ENCODE measurements at places on chromosomes 2 and 18.

GRCh38 chr2:61792355-61792890 is 61.4 kb downstream of the FAM161A start:
- DNase-seq: no peak

DNA sequence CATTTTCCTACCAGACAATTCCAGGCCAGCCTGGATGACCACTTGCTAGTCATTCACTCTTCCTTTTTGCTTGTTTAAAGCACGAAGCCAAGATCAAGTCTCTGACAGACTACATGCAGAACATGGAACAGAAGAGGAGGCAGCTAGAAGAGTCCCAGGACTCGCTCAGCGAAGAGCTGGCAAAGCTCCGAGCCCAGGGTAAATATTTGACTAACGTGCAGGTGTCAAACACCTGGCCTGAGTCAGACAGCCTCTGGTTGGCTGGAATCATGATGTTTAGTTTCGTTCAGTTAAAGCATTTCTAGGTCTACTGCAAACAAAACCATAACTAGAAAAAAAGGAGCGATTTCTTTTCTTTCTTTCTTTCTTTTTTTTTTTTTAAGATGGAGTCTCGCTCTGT is 44.2 kb upstream of the LYPD6B start:
- DNase-seq: no peak

DNA sequence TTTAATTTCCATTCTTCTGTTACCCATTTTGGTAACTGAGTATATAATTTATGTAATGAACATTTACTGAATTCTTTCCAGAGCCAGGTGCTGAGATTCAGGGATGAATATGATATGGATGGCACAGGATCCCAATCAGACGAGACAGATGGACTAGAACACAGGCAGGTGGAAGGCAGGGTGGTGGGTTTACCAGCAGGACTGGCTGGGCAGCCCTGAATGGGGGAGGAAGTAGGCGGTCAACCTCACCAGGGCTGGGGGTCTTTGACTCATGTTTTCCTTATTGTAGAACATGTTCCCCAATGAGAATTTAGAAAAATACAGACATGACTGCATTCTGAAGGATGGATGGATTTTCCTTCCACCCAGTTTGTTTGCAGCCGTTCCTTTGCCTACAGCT is 80.3 kb downstream of the CIB4 start:
- no peak for DNase-seq

GRCh38 chr18:42925036-42925435 is 190.4 kb downstream of the RIT2 start:
- no peak for DNase-seq

- DNase-seq: no peak
Observed at GRCh38 chr2:104673225-104673624, 180.7 kb upstream of the POU3F3 start.

- no peak for DNase-seq
Observed at GRCh38 chr2:54981385-54981784, 68.9 kb downstream of the RTN4 start.

GRCh38 chr2:171147081-171147480 is 13.6 kb downstream of the TLK1 start:
- no peak for DNase-seq

GRCh38 chr18:70643812-70644211 is 355.0 kb downstream of the SOCS6 start:
- no peak for DNase-seq

GRCh38 chr18:36185901-36186460 is 1.3 kb upstream of the MOCOS start:
- no peak for DNase-seq

GRCh38 chr18:74381621-74382295 is 66.1 kb downstream of the C18orf63 start:
- DNase-seq: no peak

DNA sequence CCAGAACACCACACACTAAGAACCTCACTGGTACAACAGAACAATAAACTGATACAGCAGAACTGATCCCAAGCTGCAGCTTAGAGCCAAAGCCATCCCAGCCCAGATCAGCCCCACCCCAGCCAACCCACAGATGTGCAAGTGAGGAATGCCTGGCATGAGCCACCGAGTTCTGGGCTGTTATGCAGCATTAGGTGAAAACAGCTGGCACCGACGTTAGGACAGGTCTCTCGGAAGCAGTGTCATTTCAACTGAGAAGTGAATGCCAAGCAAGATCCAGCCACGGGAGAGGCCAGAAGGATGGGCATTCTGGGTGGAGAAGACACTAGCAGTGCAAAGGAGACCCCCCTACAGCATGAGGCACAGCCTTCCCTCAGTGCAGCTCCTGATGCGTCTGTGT is 38.9 kb downstream of the ADCY3 start:
- DNase-seq: no peak

DNA sequence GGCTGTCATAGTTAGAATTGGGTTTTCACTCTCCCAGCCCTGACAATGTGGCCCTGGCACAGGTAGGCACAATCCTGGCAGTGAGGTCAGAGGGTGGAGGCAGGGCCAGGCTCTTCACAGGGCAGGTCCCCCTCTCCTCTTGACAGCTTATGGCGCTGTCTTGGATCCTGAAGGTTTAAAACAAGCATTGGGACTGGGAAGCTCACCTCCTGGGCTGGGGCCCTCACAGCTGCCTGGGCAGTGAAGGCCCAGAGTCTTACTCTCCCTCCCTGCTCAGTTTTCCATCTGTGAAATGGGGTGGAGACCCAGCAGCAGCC is 23.3 kb downstream of the LBH start:
- DNase-seq: no peak

DNA sequence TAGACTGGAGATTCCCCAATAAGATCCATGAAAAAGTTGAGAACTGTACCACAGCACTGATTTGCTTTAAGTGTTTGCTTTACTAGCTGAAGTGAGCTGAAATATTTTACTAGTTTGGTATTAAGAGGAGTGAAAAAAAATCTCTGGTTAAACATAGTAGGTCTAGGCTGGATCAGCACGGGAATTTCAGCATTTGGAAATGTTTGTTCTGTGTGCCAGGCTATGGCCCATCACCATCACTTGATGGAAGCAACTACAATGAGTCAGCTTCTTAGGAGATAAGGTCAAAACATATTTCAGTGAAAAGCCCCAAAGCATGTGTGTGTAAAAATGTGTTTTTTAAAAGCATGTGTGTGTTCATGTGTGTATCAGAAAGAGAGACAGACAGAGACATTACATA is 131.4 kb upstream of the DNMT3A start:
- DNase-seq: no peak

GRCh38 chr2:188439986-188440385 is 148.3 kb downstream of the GULP1 start:
- DNase-seq: no peak

All from A172 (cell line).